ENCODE measurements at places on chromosomes 3 and 15.

- no peak for DNase-seq
These were observed 15.6 kb downstream of the PAK6 start for GRCh38 chr15:40254452-40254851.

DNA sequence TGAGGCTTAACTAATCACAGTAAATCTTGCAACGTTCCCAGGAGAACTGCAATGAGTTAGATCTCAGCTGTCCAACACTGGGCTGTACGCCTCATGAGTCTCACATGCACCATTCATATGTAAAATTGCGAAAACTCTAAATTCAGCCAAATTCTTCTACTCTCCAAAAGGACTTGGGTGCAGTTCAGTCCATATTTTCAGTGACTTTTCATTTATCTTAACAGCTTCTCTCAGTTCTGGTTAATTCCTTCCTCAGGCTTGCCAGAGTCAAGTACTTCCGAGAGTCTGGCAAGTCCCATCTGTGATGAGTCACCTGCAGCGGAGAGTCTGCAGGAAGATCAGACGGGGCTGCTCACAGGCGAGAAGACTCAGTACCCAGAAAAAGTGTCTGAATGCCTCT is 11.5 kb downstream of the CCDC80 start:
- DNase-seq = no peak

- no peak for DNase-seq
These were observed 88.0 kb downstream of the CYP19A1 start for GRCh38 chr15:51250217-51251011.

DNA sequence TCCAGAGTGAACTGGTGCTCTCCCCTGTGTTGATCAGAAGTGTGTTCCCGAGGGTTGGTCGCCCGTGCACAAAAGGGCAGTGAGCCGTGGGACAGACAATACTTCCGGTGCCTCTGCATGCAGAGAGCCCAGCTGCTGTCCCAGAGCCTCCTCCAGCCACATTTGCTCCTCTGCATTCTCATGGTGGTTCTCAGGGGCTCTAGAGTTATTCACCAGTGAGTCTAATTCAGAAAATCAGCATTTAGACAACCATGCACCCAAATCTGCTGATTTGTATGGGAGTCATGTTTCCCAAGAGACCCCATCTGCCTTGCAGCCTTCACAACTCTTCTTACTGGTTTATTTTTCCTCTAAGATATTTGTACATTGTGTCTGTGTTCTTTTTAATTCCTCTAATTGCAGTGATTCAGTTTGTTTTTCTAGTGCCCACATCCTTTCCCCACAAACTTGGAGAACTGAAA is 107.0 kb upstream of the SPRED1 start:
- DNase-seq = no peak

DNA sequence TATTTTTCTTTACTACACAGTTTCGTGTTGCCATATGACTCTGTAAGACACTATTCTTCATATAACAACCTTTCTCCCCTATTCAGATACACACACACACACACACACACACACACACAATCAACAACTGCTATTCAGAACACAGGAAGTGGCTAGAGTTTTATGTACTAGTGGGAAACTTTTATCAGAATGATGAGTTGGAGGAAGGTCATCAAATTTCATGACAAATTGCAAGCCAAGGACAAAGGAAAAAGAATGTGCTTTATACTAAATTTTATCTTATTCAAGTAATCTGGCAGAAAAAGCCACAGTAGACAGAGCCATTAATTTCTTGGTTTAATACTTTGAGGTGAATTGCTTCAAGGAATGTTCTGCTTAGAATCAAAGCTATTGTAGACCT is 899.8 kb downstream of the ROBO2 start:
- DNase-seq = no peak

DNA sequence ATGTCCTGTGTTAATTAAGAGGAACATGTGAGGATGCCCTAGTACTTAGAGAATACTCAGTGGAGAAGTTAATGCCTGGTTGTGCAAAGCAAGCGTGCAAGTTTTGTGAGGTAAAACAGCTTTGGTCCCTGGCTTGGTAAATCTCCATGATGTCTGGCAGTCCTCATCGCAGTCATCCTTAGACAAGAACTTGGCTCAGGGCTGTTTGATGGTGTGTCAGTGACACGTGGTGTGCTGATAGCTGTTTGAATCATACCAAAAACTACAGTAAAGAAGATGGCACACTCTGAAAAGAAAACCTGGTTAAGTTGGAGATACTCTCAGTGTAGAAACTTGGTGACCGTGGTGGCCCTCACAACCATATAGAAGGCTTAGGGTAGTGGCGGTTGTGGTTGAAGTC is 361.7 kb downstream of the FEZF2 start:
- no peak for DNase-seq

- no peak for DNase-seq
These were observed 60.9 kb upstream of the NPHP3 start for GRCh38 chr3:132783152-132783551.

DNA sequence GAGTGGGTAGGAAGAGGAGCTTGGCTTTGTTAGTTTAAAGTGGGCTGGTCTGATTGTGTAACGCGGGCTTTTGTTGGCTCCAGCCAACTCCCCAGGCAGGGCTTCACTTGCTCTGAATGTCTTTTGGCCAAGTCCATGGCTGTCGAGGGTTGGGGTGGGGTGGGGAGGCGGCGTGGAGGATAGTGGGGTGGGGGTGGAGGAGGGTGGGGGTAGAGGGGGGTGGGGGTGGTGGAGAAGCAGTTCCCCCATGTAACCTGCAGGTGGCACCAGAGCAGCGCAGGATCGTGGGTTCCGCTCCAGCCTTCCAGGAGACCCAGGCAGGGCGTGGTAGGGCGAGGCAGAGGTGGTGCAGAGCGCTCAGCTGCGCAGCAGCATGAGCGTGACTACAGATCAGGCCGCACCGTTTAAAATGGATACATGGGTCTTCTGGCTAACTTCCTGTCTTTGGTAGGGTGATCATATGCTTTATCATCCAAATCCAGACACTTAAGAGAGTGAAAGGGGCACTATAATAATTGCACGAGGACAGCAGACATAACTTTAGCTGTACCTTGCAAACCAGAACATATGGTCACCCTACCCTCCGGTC is 28.3 kb downstream of the GOLGA6A start:
- DNase-seq = peak; percentile 35

GRCh38 chr3:143637133-143637532 is 211.1 kb downstream of the SLC9A9 start:
- DNase-seq = no peak

DNA sequence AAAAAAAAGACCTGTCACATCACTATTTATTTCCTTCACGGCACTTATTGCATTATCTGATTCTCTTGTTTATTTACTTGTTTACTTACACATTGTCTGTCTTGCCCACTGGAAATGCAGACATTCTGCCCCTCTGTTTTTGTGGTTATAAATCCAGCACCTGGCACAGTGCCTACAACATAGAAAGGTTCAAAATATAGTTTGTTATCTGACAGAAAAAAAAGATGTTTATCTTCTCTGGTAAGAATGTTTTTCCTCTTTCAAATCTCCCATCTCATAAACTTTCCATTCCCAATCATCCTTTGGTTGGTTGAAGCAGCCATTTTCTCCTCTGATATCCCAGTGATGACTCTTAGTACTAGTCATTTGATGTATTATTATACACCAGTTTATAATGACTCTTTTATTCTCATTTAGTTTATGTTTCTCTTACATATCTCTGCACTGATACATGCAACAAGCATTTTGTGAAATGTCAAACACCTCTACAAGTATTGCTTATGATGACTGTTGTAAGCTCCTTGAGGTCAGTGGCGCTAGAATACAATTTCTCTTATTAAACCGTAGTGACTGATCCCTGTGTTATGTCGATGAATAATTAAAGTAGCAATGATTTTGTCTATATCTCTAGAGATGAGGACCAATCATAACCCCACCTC is 398.4 kb upstream of the TBL1XR1 start:
- DNase-seq = no peak

DNA sequence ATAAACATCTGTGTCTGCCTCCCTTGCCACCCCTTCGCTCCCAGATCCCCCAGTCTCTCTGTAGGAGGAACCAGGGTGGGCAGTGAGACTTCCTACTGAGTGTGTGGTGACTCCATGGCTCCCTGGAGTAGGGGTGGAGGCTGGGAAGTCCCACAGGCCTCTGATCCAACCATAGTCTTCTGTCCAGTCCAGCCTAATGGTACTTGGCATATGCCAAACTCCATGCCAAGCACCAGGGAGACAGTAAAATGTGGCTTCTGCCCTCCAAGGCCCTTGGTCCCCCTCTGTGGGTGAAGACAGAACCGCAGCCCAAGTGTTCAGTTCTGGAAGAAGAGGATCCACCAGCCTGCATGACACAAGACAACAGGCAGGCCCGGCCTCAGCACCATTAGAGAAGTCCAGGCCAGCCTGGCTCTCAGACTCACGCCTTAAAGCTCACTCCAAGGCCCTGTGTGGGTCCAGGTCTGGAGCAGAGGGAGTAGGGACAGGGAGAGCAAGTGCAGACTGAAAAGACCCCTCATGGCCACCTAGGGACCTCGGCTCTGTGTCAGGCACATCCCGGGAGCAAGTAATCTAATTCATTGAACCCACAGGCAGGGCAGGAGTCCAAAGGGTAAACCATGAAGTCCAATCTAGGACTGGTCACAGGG is 112.7 kb downstream of the ETFA start:
- no peak for DNase-seq

DNA sequence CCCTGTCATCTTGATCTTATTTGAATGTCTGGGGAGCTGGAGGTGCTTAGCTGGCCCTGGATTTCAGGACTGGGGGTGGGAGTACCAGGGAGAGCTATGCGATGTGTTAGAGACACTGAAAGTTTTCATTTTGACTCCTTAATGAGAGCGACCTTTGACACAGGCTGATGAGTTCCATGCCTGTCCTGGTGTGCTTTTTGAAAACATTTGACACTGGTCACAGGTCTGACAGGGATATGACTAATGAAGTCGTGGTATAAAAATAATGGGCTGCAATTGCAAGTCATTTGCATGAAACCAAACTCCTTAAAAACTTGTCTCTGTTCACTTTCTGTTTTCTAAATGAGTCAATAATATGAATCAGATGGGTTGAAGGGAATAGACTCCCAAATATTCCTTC is 81.9 kb downstream of the MECOM start:
- no peak for DNase-seq

DNA sequence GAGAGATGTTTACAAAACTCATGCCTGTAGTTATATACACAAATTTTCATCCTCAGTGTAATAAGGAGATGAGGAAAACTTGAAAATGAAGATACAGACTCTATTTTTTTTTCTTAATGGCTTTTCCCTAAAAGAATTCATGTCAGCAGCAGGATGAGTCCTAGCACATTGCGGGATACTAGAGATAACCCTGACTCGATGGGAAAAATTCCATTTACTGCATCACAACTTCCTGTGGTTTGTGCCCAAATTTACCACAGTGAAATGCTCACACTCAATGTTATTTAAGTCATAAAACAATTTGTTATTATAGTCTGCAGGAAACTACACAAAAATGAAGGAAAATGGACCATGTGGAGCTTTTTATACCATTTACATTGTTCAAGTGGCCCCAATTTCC is 581.9 kb upstream of the ZNF717 start:
- DNase-seq = no peak

- no peak for DNase-seq
These were observed 625.7 kb upstream of the LMCD1 start for GRCh38 chr3:7875925-7876324.

DNA sequence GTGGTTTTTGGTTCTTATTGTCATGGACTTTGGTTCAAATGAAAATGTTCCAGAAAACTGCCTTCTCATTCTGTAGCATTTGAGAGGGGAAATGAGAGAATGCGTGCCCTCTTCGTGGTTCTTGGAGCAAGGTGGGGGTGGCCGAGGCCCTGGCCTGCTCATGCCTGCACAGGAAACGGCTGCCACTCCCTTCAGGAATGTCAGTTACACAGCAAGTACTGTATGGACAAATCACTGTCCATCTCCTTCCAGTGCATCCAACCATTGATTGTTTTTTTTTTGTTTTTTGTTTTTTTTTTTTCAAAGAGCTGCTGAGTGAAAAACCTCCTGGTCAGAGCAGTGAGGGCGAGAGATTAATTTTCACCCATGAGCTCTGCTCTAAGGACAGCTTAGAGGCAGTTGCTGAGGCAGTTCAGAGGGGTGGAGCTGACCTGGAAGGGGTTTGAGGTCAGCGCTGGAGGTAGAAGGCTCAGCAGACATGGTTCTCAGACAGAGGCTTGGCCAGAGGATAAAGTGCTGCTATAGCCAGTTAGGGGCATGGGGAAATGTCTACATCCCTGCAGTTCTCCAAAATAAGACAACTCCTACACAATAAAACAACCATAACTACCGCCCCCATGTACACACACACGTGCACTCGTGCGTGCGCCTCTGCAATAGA is 20.2 kb upstream of the KIF23 start:
- DNase-seq = no peak

DNA sequence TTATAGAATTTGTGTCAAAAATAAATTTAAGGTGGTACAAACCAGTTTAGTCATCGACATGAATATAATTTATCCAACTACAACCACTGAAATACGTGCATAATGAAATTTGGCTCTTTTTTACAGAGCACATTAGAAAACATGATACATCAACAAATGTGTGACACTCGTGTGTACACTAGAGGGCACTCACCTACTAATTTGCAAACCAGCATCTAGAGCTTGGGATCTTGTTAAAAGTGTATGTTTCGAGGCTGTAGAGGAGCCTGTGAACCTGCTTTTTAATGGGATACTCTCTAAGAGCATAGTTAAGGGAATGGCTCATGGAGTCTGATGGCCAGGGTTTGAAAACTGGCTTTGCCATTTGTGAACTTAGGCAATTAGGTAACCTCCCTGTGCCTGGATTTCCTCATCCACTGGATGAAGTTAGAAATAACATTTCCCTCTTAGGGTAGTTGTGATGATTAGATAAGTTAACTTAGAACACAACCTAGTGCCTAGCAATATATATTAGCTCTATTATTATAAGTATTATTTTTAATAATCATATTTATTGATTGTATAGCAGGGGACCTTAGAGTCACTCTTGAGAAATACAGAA is 8.8 kb upstream of the CPOX start:
- peak; percentile 76 for DNase-seq

- peak; percentile 94 for DNase-seq
These were observed 1.1 kb downstream of the RCCD1 start for GRCh38 chr15:90955624-90956273.

- peak; percentile 96 for DNase-seq
These were observed 214.8 kb downstream of the FMN1 start for GRCh38 chr15:32979710-32980109.

DNA sequence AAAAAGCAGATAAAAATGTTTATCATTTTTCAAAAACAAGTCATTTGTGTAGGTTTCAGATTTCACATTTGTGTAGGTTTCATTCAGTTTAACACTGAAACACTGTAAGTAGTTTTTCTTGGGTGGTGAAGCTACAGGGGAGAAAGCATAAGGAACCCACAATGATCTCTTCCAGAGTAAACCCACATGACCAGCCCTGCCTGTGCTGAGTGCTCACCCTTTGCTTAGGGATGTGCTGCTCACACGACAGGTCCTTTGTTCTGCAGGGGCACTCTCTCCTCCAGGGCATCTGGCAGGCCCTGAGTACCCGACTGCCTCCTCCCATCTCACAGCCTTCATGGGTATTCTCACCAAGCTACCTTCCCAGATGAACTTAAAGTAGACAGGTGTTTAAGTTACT is 28.9 kb downstream of the ZXDC start:
- DNase-seq = no peak
